Activated CD4-positive, alpha-beta T cell treated with anti-CD3 and anti-CD28 coated beads for 48 hours (primary cell): ENCODE measurements at places on chromosomes 5 and 9.

- DNase-seq = no peak
These were observed 284.2 kb upstream of the SGCD start for GRCh38 chr5:156042726-156043125.

- DNase-seq = no peak
These were observed 35.7 kb upstream of the OTULINL start for GRCh38 chr5:14545862-14546261.

- no peak for DNase-seq
These were observed 13.7 kb downstream of the SPACA9 start for GRCh38 chr9:132892400-132892799.

- DNase-seq = no peak
These were observed 184.0 kb downstream of the ACTL7B start for GRCh38 chr9:108671794-108672193.

GRCh38 chr5:75336615-75337336 lies at the start of gene HMGCR:
TSS of gene HMGCR (plus strand) at chr5:75337220. CDS start at chr5:75342606, 5,386 bp downstream.
- DNase-seq = peak; percentile 98

DNA sequence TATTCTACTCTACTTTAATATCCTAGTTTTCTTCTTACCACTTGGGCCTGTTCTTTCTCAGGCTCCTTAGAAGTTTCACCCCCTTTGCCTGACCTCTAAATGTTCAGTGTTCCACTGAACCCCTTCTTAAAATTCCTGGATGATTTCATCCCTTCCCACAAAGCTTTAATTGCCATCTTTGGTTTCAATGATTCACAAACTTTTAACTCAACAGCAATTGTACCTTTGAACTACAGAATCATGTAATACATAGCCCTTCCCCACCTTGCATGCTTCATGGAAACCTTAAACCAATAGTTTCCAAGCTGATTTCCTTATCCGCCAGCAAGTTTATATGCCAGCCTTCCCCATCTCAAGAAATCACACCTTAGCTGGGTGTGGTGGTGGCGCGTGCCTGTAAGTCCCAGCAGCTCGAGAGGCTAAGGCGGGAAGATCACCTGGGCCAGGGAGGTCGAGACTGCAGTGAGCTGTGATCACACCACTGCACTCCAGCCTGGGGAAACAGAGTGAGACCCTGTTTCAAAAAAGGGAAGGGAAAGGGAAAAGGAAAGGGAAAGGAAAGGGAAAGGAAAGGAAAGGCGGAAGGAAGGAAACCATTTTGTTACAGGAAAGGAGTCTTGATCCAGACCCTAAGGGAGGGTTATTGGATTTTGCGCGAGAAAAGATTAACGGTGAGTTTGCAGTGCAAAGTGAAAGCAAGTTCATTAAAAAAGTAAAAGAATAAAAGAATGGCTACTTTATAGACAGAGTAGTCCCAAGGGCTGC lies 1023.7 kb upstream of the DMAC1 start:
- DNase-seq = no peak

DNA sequence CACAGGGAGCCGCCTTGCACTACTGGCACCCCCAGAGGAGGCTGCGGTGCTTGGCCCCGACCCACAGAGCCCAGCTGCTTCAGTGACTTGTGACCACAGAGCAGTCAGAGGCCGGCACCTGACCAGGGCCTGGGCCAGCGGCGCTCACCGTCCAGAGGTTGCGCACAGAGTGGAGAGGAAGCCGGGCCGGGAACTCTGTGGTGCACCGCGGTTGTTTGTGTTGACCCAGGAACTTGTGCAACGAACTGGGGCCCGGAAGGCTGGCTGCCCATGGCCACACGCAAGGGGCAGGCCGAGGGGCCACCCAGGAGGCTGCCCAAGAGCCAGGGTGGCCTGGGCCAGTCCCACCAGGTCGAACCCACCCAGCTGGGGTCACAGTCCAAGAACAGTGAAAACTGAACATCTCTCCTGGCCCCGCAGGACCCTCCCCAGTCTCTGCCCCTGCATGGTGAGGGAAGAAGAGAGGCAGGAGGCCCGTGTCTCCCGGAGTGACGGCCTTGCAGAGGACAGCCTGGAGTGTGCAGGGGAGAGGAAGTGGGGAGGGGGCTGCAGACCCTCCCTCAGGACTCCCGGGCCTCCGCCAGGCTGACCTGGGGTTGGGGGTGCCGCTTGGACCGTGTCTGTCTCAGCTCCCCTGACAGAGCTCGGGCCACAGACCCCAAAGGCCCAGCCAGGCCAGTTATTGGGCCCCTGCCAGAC lies 42.8 kb upstream of the EGFL7 start:
- DNase-seq = no peak

DNA sequence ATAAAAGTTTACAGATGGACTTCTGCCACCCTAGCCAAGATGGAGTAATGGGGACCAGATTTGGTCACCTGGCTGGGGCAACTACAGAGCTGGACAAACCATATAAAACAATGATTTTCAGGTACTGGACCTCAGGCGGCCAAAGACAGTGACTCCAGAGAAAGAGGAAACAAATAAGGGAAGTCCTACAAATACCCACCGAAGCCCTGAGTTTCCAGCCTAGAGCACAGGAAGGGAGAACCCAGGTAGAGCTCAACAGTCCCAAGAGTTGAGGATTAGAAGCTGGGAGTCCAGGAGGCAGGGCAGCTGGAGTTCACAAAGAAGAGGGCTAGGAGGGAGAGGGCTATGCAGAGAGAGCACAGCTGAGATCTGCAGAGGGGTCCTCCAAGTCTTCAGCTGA lies 106.7 kb upstream of the NR5A1 start:
- no peak for DNase-seq

DNA sequence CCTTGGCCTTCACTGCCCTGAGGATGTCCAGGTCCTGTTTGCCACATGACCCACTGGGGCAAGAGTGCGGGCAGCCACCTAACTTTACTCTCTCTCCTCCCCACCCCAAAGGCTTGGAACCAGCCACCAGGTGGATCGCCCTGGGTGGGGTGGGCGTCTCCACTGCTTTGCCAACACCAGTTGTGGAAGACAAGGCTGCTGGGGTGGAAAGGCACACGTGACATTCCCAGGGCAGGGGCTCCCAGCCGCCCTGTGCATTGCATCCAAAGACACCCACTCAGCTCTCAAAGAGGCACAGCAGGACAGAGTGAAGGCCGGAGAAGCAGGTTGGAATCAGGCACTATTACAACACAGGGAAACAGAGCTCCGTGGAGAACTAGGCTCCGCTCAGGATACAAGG lies 162.2 kb downstream of the OLFM1 start:
- no peak for DNase-seq

GRCh38 chr5:151101151-151101550 lies 20.3 kb upstream of the TNIP1 start:
- DNase-seq = no peak

GRCh38 chr5:60183881-60184280 lies 290.4 kb upstream of the PDE4D start:
- no peak for DNase-seq

GRCh38 chr5:44160369-44160768 lies 228.9 kb downstream of the FGF10 start:
- DNase-seq = no peak

- peak; percentile 8 for DNase-seq
These were observed 18.9 kb downstream of the MARCHF11 start for GRCh38 chr5:16160706-16161105.

DNA sequence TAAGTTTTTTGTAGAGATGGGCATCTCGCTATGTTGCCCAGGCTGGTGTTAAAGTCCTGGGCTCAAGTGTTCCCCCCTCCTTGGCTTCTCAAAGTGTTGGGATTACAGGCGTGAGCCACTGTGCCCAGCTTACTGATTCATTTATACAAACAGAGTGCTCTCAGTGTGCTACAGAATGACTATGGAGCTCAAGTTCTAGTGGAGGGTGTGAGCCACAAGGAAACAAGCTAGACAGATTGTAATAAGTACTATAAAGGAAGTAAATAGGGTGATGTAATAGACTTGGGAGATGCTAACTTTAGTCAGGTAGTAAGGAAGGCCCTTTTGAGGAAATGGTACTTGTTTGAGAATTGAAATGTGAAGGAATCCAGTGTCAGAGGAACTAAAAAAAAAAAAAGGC lies 1.7 kb upstream of the TMEM267 start:
- DNase-seq = no peak

DNA sequence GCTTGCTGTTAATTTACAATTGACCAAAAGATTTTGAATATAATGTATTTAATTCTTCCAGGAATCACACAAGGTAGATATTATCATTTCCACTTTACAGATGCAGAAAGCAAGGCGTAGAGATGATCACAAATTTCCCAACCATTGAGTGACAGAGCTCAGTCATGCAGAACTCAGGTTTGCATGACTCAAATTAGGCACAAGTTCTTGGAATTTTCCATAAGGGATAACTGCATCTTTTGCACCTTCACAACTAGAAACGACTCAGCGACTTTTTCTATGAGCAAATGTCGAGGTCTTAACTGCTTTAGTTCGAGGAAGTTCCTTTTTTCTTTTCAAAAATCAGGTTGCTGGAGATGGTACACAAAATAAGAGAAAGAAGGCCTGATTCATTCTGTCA lies 265.5 kb upstream of the PAPPA start:
- no peak for DNase-seq

- no peak for DNase-seq
These were observed 16.8 kb downstream of the TRAF2 start for GRCh38 chr9:136903041-136903554.

- DNase-seq = no peak
These were observed 278.9 kb upstream of the IZUMO3 start for GRCh38 chr9:24824607-24825006.

DNA sequence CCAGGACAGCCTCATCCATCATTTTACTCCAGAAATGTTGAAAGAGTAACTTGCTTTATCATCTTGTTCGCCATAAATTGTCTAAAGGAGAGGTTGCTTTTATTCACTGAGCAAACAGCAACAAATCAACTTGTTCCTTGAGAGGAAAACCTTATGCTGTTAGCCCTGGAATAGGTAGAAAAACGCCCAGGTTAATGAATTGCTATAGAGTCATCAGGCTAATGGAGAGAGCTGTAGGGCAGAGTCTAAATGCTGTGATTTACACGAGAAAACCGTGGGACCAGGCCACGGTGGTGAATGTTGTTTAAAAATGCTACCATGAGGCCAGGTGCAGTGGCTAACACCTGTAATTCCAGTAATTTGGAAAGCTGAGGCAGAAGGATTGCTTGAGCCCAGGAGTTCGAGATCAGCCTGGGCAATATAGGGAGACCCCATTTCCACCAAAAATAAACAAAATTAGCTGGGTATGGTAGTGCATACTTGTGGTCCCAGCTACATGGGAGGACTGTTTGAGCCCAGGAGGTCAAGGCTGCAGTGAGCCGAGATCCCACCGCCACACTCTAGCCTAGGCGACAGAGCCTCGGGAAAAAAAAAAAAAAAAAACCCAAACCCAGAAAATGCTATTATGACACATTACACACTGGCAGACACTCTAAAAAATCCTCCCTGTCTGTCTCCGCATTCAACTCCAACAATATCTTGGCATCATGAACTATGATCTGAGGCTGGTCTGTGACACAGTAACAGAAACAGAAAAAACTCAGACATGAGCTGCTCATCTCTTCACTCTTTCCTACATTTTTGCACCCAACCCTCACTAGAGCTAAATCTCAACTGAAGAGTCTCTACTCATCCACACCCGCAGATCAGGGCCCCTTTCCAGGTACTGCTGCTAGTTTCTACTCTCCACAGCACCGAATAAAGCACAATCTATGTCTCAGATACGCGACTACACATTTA lies 118.6 kb upstream of the RETREG1 start:
- no peak for DNase-seq

GRCh38 chr5:14286574-14287421 lies 143.7 kb downstream of the TRIO start:
- no peak for DNase-seq

GRCh38 chr9:136451221-136451877 lies 11.7 kb upstream of the INPP5E start:
- DNase-seq = no peak

DNA sequence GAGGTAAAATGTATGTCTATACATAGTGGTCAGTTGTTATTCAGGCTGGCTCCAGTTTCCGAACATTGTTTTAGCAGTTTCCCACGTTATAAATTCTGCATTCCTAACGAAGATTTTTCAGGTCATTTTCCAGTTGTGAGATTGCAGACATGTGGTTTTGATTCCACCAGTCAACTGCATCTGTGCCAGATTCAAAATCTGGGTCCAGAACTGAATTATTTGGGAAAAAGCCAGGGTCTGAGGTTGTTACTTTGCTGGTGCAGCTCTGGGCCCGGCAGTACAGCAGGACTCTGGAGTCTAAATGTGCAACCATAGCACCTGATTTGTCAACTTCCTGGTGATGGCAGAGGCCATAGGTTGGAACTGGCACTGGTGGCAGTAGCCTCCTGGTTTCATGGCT lies 105.7 kb upstream of the MEGF10 start:
- DNase-seq = no peak

GRCh38 chr5:133406977-133407632 lies 205.2 kb downstream of the FSTL4 start:
- DNase-seq = no peak

DNA sequence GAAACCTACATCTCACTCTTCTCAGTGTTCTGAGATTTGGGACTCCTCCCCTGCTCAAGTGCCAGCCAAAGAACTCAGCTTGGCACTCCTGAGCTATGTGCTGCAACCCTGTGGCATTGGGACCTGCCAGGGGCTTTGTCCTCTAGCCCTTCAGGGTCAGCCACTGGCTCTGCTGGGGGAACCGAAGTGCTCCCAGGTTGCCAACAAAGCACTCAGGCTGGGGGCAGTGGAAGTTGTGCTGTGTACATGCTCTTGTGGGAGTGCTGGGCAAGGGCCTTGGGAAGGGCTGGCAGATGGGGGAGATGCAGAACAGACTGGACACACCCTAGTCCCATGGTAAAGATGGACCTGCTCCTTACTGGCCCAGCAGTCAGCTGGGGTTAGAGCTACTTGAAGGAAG lies 498.6 kb downstream of the CAAP1 start:
- DNase-seq = no peak

DNA sequence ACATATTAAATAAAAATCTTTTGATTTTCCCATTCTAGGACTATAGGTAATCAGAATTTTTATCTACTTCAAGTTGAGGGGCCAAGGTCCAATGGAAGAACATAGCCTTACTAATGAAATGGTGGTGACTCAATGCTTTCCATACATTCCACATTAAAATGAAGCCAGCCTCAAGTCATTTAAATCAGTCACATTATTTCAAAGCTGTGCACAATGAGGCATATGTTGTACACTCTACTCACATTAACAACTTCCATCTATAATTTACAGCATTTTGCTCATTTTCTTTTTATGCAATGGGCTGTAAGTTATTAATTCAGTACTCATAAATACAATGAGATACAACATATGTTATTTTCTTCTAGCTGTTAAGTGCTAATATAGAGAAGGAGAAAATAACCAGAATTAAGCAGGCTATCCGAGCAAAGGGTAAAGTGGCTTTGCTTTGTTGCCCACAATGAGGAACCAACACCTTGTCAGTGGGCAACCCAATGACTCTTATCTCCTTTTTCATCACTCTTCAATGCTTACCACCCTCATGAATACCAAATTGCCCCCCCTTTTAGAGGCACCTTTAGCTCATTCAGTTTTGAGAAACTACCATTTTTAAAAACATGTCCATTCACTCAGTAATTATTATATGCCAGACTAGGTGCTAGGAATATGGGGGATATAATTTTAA lies 52.4 kb downstream of the TTLL11 start:
- DNase-seq = no peak
